ENCODE measurements at places on chromosomes 1 and 21.

- ATAC-seq = no peak
Observed at GRCh38 chr1:47205918-47206317, 16.1 kb upstream of the PDZK1IP1 start.

- ATAC-seq = no peak
Observed at GRCh38 chr1:156540955-156541354, 31.4 kb downstream of the IQGAP3 start.

DNA sequence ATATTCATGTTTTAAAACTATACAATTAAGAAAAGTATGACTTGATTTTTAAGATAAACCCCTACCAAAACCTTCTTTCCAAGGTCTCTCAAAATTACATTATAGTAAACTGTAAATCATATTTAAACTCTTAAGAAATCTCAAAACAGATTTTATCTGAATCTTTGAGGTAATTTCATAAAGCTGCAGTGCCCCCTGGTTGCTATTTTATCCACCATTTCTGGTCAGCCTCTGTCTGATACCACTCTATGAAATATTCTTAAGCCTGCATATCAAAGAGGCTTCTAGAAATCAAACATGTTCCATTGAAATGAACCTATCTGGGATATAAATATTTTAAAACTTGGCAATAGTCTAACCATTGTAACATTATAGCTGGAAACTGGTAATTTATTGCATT is 317.3 kb downstream of the COL11A1 start:
- no peak for ATAC-seq

DNA sequence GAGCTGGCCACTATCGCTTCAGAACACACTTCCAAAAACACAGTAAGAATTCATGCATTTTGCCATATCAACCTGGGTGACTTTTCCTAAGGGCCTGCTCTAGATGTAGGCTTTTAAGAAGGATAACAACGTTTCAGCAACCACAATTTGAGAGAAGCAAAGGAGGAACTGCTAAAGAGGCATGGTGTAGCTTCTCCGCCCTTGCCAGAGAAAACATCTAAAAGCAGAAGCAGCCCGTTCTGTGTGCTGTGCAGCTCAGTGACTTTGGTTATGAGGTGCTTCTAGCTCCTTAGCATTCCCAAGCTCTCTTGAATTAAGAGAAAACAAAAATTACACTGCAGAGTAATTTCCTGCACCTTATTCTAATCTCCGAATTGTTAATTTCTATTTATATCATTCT is 2.7 kb downstream of the PER3 start:
- no peak for ATAC-seq

Data from activated CD4-positive, CD25-positive, alpha-beta regulatory T cell treated with anti-CD3 and anti-CD28 coated beads, Interleukin-2, amount 50 U/mL, for 24 hours (primary cell).